ENCODE measurements at places on chromosomes 16 and 17.
A peak's percentile ranks its signal among the peaks of the same experiment; 100 is the strongest.

- DNase-seq, result no peak
Measured at GRCh38 chr16:75104836-75105235, 11.7 kb downstream of the LDHD start.

- DNase-seq, result no peak
Measured at GRCh38 chr17:66450008-66450851, 147.8 kb downstream of the PRKCA start.

DNA sequence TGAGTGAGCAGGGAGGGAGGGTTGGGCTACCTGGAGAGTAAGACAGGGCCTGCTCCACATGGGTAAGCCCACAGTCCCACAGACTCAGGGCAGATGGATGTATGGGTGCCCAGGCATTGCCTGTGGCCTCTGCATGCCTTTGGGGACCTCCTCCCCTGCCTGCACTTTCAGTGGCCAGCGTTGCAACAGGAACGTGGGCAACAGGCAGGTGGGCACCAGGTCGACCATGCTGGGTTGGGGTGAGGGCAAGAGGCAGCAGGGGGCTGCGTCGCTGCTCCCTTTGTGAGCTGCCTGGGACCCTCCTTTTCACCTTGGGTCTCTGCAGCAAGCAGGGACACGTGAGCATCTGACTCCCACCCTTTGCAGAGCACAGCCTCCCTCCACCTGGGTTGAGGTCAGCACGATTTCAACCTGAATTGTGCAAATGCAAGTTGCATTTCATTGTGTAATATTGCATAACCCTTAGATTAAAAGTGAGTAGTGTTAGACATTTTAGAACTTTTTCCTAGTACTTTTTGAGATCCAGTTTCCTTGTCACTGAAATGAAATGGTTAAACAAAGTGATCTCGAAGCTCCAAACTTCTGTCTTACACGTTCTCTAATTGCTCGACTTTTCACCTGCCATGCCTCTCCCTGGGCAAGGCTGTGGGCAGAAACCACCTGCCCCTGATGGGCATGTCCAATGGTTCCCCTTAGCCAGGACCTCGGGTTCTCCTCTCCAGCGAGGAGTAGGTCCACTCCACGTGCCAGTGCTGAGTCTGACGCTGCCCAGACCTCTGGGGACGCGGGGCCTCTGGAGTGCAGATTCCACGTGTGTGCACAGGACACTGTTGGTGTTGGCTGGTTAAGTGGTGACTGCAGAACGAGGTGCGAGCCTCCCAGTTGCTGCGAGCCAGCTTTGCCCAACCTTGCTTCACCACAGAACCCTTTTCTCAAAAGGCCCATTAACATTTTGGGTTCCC lies 32.9 kb upstream of the IL17C start:
- DNase-seq, result no peak

DNA sequence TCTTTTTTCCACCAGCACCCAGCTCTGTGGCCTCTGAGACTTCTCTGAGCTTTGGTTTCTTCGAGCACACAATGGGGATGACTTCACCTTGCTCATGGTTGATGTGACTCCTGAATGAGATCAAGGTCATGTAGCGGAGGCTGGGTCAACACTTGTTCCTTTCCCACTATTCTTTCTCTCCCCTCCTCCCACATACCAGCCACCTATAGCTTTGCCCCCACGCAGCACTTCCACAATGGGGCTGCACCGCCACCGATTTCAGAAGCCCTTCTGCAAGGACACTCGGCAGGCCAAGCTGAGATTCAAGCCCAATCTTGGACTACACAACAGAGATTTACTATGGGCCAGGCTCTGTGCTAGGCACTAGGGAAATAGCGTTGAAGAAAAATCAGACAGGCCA lies 14.4 kb downstream of the TRIM25 start:
- no peak for DNase-seq

DNA sequence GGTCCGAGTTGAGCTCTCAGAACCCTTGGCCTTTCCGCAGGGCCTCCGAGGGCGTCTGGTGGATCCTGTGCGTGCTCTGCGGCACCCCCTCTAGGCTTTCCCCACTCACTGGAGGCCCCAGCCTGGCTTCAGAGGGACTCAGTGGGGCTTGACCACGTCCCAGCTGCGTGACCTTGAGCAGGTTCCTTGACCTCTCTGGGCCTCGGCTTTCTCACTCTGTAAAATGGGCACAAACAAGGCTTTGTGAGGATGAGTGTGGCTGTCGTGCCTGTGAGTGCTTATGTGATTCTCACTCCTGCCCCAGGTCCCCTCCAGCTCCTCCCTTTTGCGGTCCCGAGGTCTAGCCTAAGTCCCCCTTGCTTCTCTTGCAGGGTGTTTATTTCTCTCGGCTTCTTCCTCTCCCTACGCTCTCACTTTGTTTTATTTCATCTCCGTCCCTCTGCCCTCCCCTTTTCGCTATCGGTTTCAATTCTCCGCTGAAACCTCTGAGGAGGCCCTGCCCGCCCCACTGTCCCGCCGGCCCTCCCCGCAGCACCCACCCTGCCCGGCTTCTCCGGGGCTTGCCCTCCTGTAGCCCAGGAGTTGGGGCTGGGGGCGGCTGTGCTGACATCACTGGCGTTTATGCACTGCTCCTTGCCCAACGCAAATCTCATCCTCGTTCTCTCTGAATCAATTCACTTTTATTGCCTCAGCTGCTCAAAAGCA lies 82.3 kb upstream of the CBX4 start:
- no peak for DNase-seq

GRCh38 chr16:4505356-4506147 lies 29.4 kb downstream of the HMOX2 start:
- DNase-seq, result no peak

DNA sequence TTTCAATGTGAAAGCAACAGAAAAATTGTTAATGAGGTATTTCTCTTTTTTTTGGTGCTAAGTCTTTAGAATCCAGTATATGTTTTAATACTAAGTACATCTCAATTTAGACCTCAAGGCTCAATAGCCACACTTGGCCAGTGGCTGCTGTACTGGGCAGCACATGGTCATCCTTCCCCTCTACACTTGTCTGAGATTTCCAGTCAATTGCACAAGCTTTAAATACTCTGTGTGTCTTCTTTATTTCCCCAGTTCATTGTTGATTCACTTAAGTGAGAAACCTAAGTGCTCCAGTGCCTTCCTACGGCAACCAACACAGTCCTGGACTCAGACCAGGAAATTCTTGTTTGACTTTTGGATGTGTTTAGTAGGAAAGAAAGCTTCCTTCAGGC lies 62.2 kb downstream of the TNRC6C start:
- DNase-seq, result no peak

DNA sequence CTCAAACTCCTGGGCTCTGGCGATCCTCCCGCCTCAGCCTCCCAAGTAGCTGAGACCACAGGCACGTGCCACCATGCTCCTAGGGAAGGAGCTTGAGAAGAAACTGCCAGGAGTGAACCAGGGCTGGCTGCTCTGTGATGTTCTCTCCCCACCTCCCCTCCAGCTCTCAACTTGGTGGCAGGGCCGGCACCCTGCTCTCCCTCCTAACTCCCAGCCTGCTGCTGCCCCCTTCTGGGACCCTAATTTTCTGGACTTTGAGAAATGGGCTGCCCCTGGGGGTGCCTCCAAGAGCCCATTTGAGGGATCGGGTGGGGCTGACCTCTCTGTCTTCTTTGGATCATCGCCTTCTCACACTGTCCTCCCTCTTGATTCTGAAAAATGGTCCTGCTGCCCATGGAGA lies 14.9 kb upstream of the STAT3 start:
- peak; percentile 55 for DNase-seq

DNA sequence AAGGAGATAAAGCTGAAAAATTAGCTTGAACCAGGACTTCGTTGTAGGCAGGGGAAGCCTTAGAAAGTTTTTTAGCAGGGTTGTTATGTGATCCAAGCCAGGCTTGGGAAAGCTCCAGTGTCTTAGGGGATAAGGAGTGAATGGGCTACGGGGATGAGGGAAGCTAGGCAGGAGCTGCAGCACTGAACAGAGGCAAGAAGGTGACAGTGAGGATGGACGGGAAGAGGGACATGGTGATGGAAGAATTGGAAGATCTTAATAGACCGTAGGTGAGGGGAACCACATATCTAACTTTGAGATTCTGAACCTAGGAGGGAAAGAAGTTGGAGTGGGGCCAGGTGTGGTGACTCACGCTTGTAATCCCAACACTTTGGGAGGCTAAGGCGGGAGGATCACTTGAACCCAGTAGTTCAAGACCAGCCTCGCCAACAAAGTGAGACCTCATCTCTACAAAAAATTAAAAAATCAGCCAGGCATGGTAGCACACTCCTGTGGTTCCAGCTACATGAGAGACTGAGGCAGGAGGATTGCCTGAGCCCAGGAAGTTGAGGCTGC lies 3.2 kb downstream of the RHBDL3 start:
- no peak for DNase-seq

DNA sequence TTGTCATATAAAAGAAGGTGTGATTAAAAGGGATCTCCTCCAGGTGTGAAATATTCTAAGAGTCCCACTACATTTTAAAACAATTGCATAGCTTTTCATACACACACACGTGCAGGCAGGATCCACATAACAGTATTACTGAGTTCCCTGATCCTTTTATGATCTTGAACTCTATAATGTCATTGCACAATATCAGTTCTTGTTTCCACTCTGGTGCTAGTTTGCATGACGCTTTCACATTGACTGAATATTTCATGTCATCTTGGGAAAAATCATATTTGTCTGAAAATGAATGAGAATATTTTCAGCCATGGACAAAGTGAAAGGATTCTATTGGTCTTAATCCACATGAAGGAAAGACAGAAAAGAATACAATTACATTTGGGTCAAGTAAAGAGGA lies 703.8 kb downstream of the CDH8 start:
- no peak for DNase-seq

- DNase-seq, result no peak
Measured at GRCh38 chr17:17855976-17856375, 19.2 kb upstream of the SREBF1 start.

- no peak for DNase-seq
Measured at GRCh38 chr17:72656130-72656763, 436.2 kb downstream of the SLC39A11 start.

GRCh38 chr16:50546125-50546524 lies 2.1 kb upstream of the NKD1 start:
- DNase-seq, result no peak

GRCh38 chr16:69610356-69610755 lies 44.6 kb downstream of the NFAT5 start:
- no peak for DNase-seq

- peak; percentile 85 for DNase-seq
Measured at GRCh38 chr16:67926181-67926750, 5.4 kb downstream of the CTRL start.

GRCh38 chr17:32514606-32515005 lies 27.8 kb downstream of the CDK5R1 start:
- DNase-seq, result no peak

Measured in NCI-H1436 (cell line).